ENCODE measurements at places on chromosomes 7 and 10.

GRCh38 chr7:144975882-144976281, 140.0 kb upstream of the TPK1 start:
- no peak for DNase-seq

DNA sequence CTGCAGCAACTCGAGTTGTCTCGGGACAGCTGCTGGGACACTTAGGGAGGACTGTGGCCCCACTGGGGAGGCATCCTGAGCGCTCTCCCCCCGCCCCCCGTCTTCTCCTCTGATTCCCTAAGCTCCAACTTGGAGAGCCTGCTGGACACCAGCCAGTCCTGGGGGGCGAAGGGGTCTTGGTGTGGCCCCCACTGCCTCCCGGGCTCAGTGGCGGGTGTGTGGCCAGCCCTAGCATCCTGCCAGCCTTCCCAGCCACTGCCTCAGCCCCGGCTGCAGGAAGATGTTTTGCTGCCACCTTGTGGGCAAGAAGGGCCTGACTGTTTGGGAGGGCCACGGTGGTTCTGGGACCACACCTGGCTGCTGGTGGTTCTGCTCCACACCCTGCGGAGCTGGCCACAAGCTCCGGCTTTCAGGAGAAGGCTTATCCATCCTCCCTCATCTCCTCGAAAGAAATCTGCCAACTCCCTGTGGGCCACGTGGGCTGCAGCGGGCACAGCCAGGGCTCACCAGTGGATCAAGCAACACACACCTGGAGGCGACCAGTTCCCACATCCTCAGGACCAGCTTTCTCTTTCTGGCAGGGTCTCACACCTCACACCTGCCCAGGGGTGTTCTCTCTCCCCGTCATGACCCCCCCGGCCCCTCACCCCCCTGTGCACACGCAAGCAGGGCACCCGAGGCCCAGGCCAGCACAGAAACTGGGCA, 24.8 kb downstream of the AGAP3 start:
- peak; percentile 74 for DNase-seq

- DNase-seq: no peak
Measured at GRCh38 chr7:97748482-97748881, 16.6 kb downstream of the TAC1 start.

GRCh38 chr10:7157091-7157490, 253.7 kb downstream of the SFMBT2 start:
- DNase-seq: no peak

DNA sequence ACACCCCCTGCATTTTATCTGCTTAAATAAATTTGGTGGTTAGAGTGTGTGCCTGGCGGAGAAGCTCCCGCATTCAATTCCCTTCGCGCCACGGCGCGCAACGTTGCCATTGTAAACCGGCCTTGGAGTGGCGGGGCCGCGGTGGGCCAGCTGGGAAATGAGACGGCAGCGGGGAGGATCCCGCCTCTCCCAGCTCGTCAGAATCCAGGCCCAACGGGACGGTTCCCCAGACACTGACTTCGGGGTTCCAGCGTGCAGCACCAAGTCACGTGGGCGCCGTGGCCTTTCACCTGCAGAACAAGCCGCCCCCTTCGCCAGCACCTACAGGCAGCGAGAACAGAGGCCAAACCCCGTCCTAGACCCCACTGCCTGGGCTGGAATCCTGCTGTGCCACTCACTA, 103.4 kb downstream of the GRID1 start:
- no peak for DNase-seq

DNA sequence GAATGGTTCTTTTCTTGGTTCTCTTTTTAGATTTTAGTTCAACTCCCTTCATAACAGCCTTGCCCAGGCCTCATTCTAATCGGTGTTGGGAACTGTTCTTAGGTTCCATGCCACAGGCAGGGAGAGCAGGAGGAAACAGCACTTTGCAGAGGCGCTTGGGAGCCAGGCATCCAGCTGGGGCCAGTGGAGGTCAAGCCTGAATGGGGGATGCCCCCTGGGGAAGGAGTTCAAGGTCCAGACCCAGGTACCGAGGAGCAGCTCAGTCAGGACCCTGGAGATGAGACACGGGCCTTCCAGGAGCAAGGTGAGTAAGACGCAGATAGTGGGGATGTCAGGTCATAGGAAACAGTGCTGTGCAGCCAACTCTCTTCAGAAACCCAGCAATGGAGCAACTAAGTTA, 4.5 kb downstream of the ZSCAN25 start:
- DNase-seq: no peak

GRCh38 chr7:6274743-6275142, 2.3 kb upstream of the CYTH3 start:
- DNase-seq: no peak

GRCh38 chr7:6246251-6246917, 26.0 kb downstream of the CYTH3 start:
- DNase-seq: no peak

- no peak for DNase-seq
Measured at GRCh38 chr7:31028006-31028405, 24.1 kb upstream of the ADCYAP1R1 start.

DNA sequence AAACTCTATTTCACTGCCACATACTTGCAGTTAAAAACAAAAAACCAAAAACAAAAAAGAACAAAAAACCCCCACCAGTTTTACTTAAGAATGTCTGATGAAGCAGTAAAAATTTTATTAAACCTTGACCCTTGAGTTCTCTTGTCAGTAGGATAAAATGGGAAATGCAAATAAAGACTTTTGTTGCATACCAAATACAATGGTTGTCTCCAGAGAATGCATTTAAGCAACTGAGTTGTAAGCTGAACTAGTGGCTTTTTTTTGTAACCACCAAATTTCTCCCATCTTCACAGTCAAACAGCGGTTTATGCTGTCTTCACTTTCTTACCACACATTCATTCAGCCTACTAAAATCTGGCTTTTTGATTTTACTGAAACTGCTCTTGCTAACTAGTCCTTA, 3.1 kb downstream of the SYPL1 start:
- no peak for DNase-seq

GRCh38 chr10:84397735-84398144, 69.4 kb downstream of the CCSER2 start:
- no peak for DNase-seq

DNA sequence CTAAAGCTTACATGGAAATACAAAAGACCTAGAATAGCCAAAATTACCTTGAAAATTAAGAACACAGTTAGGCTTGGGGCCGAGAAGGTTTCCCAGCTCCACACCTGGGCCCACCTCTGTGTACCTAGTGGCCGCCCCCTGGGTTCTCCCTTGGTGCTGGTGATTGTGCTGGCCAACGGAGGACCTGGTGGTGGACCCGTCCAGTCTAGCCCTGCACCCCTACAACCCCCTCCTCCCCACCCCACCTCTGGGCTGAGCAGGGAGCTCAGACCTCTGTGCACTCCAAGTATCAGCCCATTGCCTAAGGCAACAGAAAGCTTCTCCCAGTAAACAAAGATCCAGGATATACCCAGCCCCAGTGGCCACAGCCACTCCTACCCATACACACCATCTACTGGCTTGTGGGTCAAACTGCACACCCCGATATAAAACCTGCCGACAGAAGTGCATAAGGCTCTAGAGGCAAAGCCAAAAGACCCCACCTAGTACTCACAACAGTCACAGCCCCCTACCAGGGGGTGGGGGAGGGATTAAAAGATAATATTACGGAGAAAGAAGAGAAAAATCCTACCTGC, 105.0 kb upstream of the DIP2C start:
- no peak for DNase-seq

DNA sequence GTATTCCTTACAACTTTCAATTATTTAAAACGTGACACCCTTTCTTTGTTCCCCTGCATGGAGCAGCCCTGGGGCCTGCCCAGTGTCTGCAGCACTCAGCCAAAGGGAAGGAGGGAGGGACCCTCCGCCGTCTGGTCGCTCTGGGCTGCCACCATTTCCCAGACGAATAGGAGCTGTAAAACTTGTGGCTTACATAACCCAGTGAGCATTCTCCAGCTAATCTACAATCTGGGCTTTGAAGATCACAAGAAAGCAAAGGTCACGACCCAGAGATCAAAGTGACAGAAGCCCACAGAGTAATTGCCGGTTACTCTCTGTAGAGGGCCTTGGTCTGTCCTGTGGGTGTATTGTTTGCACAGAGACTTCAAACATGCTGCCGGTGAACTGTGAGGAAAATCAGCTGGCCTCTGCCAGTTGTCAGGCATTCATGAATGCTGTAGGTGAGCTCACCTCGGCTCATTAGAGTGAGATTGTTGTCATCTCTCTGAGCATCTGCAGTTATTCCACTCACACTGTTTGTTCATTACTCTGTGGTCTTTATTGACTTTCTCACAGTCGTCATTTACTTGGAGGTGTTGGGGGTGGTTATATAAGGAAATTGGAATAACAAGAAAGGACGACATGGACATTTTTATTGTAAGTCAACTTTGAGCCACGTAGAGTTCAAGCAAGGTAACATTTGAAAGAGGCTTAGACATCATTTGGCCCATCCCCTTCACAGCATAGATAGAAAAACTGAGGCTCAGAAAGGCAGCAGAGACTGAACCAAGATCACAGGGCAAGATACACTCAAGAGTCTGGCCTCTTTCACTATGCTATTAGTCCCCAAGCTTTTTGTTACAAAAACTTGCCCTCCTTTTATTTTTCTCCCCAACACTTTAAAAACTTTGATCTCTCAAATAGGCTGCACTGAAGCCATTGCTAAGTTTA, 619.8 kb downstream of the LRMDA start:
- DNase-seq: no peak
